ENCODE measurements at places on chromosomes 12 and 14. TPM values are rescaled to one million over a fixed set of nuclear protein-coding genes. Genes with fewer than 3 reads are reported as not detected.

GRCh38 chr14:25042362-25043299 is 7.3 kb downstream of the STXBP6 start:
- H3K27ac ChIP-seq, result no peak overlapping the region
- H3K4me3 ChIP-seq, result no peak overlapping the region
- 0 out of 2 replicates have a peak, but pooled peaks cover 5% of the 10 kb centered on the region for H3K27me3 ChIP-seq
- H3K36me3 ChIP-seq, result no peaks in the 10 kb centered on the region
- no peaks in the 10 kb centered on the region for H3K4me1 ChIP-seq

GRCh38 chr12:6603095-6603567 is 4.0 kb downstream of the CHD4 start:
- no peaks in the 10 kb centered on the region for H3K27me3 ChIP-seq

- no peaks in the 10 kb centered on the region for H3K27me3 ChIP-seq
- no peak overlapping the region for H3K27ac ChIP-seq
- H3K4me3 ChIP-seq, result no peak overlapping the region
- H3K4me1 ChIP-seq, result no peaks in the 10 kb centered on the region
- H3K36me3 ChIP-seq, result peaks cover 55% of the 10 kb centered on the region
Observed at GRCh38 chr12:119692410-119692809, 24.5 kb downstream of the PRKAB1 start.

- no peak for DNase-seq
- no peak overlapping the region for H3K4me3 ChIP-seq
- no peaks in the 10 kb centered on the region for H3K4me1 ChIP-seq
- no peaks in the 10 kb centered on the region for H3K27me3 ChIP-seq
- no peaks in the 10 kb centered on the region for H3K36me3 ChIP-seq
- no peak overlapping the region for H3K27ac ChIP-seq
Observed at GRCh38 chr14:104435147-104436046, 144.2 kb upstream of the C14orf180 start.

DNA sequence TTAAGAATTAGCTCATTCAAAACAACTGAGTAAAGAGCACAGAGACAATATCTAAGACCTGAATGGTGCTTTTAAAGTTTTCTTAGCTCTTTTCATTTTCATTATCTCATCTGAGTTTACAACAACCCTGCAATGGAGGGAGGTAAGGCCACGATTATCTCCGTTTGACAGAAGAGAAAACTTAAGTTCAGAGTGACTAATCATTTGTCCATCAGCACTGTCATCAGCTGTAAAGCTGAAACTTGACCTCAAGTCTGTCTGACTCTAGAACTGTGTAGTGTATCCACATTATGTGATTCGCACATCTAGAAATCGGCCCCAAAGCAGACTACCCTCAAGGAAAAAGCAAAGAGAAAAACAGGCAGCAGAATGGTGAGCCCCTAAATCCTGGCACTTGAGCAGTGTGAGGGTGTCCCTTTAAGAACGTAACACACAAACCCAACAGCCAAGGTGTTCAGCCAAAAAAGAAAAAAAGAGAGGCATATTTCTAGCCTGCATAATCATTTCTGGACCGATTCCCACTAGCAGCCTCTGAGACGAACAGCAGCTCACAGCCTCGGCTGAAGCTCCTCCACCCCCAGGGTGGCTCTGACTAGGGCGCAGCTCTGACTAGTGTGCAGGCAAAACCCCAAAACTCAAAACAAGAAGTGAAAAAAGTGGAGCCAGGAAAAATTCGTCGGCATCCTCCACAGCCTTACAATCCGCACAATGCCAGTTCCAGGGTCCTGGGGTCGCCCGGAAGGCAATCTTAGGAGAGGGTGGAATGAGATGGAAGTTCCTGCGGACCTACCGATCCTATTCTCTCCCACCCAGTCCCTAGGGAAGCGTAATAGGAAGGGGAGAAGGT is 1.6 kb downstream of the STXBP6 start:
- no peak overlapping the region for H3K27ac ChIP-seq
- no peak overlapping the region for H3K4me3 ChIP-seq
- no peaks in the 10 kb centered on the region for H3K36me3 ChIP-seq
- peaks cover 61% of the 10 kb centered on the region for H3K27me3 ChIP-seq

GRCh38 chr12:9732921-9733461 is at the start of gene CLECL1:
Gene CLECL1, minus strand, starts transcription at chr12:9733097.
- H3K36me3 ChIP-seq, result no peaks in the 10 kb centered on the region
- DNase-seq, result no peak
- no peak within 1 kb of the TSS for H3K27ac ChIP-seq
- H3K4me1 ChIP-seq, result no peaks in the 10 kb centered on the region
- no peaks in the 10 kb centered on the region for H3K27me3 ChIP-seq
- no peak within 1 kb of the TSS for H3K4me3 ChIP-seq

GRCh38 chr14:90062822-90063539 is 1.2 kb downstream of the KCNK13 start:
- no peak overlapping the region for H3K27ac ChIP-seq
- H3K27me3 ChIP-seq, result peaks cover 72% of the 10 kb centered on the region
- no peak for DNase-seq
- peaks cover 21% of the 10 kb centered on the region for H3K4me1 ChIP-seq
- no peak overlapping the region for H3K4me3 ChIP-seq
- no peaks in the 10 kb centered on the region for H3K36me3 ChIP-seq

- H3K4me1 ChIP-seq, result no peaks in the 10 kb centered on the region
- H3K27me3 ChIP-seq, result peaks cover 13% of the 10 kb centered on the region
- no peak for DNase-seq
- H3K36me3 ChIP-seq, result no peaks in the 10 kb centered on the region
- no peak overlapping the region for H3K4me3 ChIP-seq
Observed at GRCh38 chr12:120416490-120417216, 21.3 kb upstream of the COX6A1 start.

GRCh38 chr14:35470755-35471154 is 63.2 kb upstream of the INSM2 start:
- no peak overlapping the region for H3K27ac ChIP-seq
- DNase-seq, result no peak
- H3K4me1 ChIP-seq, result no peaks in the 10 kb centered on the region

- peak; percentile 48 for DNase-seq
- H3K4me3 ChIP-seq, result no peak overlapping the region
- H3K4me1 ChIP-seq, result peaks cover 33% of the 10 kb centered on the region
- no peak overlapping the region for H3K27ac ChIP-seq
Observed at GRCh38 chr12:109760031-109760929, 46.7 kb downstream of the FAM222A start.

DNA sequence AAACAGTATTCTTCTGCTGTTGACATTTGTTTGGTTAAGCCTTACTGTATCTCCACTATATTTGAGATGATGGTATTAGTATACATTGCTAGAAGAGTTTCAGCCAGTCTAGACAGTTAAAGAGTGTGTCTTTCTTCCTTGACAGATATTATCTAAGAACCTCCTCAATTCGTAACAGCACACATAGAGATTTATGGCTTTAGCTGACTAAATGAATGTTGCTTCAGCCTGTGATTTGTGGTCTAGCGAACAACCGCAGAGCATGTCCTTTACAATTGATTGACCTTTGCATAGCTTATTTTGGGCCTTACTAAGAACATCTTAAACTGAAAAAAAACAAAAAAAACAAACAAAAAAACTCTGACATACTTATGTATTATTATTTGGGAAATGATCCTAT is 122.2 kb downstream of the DAAM1 start:
- no peaks in the 10 kb centered on the region for H3K36me3 ChIP-seq
- peaks cover 56% of the 10 kb centered on the region for H3K4me1 ChIP-seq
- no peak overlapping the region for H3K27ac ChIP-seq
- no peaks in the 10 kb centered on the region for H3K27me3 ChIP-seq
- no peak for DNase-seq

DNA sequence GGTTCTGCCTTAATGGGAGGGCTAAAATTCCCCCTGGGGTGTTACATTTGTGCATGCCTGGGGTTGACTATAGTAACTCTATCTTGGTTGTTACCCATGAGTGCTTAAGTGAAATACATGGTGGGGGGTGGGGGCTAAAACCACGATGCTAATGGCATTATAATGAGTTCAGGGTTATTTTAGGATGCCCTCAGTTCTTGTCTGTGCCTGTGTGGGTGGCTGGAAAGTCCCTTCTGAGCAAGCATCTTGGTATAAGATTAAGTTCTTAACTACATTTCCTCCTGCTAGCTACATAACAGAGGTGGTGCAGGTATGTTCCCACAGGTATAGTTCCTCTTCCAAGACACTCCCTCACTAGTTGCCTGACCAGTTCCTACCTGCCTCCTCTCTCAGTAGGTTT is 822.3 kb downstream of the LRFN5 start:
- no peaks in the 10 kb centered on the region for H3K4me1 ChIP-seq
- H3K27ac ChIP-seq, result no peak overlapping the region
- no peak overlapping the region for H3K4me3 ChIP-seq

DNA sequence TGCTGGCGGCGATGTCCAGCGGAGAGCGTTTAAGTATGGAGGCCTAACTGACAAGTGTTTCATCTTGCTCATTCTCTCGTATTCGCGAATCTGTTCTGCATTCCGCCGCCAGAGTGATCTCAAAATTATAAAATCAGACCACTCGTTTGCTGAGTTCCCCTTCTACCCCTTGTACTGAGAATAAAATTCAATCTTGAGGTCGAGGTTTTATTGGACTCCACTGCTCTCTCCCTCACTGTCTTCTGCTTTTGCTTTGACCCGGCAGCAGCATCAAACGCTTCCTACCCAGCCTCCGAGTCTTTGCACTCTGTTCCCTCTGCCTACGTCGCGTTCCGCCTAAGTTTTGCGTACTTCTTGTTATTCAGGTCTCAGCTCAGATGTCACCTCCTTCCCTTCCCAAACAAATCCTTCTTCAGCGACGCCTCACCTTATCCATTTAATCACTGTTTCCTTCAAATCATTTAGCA is 462 bp downstream of the KNTC1 start:
- H3K27ac ChIP-seq, result peak overlapping the region; percentile 77
- H3K36me3 ChIP-seq, result peaks cover 62% of the 10 kb centered on the region
- DNase-seq, result no peak
- H3K27me3 ChIP-seq, result no peaks in the 10 kb centered on the region

DNA sequence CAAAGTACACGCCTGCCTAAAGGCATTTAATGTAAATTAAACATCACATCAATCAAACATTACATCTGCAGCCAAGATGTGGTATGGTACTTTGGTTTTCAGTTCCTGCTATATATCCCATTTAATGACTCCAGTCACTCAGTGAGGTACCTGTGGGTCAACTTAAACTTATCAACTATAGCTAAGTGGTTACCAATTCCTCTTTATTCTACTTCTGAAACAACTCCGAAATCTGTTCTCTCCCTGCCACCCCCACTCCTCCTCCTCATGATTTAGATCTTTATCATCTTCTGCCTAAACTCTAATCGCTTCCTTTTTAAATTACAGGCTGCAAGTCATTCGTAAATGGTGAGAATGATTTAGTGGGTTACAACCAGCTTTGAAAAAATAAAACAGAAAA is 57.9 kb downstream of the BCL2L14 start:
- no peaks in the 10 kb centered on the region for H3K4me1 ChIP-seq
- no peaks in the 10 kb centered on the region for H3K27me3 ChIP-seq
- DNase-seq, result no peak
- no peak overlapping the region for H3K27ac ChIP-seq
- H3K36me3 ChIP-seq, result peaks cover 62% of the 10 kb centered on the region

DNA sequence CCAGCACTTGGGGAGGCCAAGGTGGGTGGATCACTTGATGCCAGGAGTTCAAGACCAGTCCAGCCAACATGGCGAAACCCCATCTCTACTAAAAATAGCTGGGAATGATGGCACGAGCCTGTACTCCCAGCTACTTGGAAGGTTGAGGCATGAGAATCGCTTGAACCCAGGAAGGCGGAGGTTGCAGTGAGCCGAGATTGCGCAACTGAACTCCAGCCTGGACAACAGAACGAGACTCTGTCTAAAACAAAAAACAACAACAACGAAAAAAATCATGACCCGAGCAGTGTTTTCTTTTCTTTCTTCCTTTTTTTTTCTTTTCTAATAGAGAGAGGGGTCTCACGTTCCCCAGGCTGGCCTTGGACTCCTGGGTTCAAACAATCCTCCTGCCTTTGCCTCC is 3.5 kb upstream of the CSRNP2 start:
- H3K36me3 ChIP-seq, result peaks cover 11% of the 10 kb centered on the region
- no peak overlapping the region for H3K27ac ChIP-seq
- H3K4me3 ChIP-seq, result no peak overlapping the region
- H3K27me3 ChIP-seq, result no peaks in the 10 kb centered on the region

DNA sequence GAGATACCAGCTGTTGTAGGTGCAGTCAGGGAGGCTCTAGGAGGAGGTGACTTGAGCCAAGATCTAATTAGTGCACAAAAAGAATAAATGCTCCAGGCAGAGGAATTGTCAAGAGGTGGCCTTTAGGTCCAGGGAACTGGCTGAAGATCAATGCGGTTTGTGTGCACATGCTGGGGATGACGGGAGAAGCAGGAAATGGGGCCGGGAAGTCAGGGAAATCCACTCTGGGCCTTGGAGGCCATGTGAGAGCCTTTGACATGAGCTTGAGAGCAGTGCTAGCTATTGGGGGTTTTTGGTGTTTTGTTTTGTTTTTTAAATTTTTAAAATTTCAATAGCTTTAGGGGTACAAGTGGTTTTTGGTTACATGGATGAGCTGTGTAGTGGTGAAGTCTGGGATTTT is 67.4 kb downstream of the MVK start:
- no peak overlapping the region for H3K27ac ChIP-seq
- DNase-seq, result no peak
- no peak overlapping the region for H3K4me3 ChIP-seq
- H3K36me3 ChIP-seq, result no peaks in the 10 kb centered on the region

DNA sequence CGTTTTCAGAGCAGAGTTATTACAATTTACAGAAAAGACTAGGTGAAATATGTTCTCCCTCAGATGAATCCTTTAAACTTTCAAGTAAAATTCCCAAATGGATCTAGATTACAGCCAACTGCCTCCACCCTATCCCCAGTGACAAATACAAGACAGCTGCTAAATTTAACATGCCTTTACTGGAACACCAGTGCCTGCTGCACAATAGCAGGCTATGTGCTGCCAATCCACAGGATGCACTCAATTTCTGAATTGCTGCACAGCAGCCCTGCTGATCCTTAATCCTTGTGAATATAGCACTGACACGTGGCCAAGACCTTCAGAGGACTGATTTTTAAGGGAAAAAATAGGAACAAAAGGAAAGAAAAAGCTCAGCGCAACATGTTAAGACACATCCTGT is 128.9 kb downstream of the CCER1 start:
- no peaks in the 10 kb centered on the region for H3K36me3 ChIP-seq
- no peak overlapping the region for H3K4me3 ChIP-seq
- no peak overlapping the region for H3K27ac ChIP-seq
- no peak for DNase-seq
- no peaks in the 10 kb centered on the region for H3K27me3 ChIP-seq

GRCh38 chr12:122437656-122438121 is 15.2 kb upstream of the CLIP1 start:
- no peaks in the 10 kb centered on the region for H3K27me3 ChIP-seq
- H3K4me1 ChIP-seq, result peaks cover 7% of the 10 kb centered on the region
- no peak for DNase-seq
- H3K4me3 ChIP-seq, result no peak overlapping the region
- no peak overlapping the region for H3K27ac ChIP-seq
- no peaks in the 10 kb centered on the region for H3K36me3 ChIP-seq

POTEG gene
- total RNA-seq, result not detected

PIK3C2G gene
- total RNA-seq, result not detected

ADSS1 gene
- total RNA-seq, result 0.34 TPM

MYF5 gene
- not detected for total RNA-seq

LHX5 gene
- not detected for total RNA-seq

KRT2 gene
- not detected for total RNA-seq

GYS2 gene
- total RNA-seq, result not detected

CRIP2 gene
- 3.8 TPM for total RNA-seq

SAMD15 gene
- total RNA-seq, result 0.82 TPM

NELL2 gene
- total RNA-seq, result not detected

SEC23A gene
- total RNA-seq, result 149 TPM

BTG1 gene
- total RNA-seq, result 4.8 TPM

All from SJSA1 (cell line).